ENCODE measurements at places on chromosomes 5 and 9.

- DNase-seq: peak; percentile 24
Measured at GRCh38 chr5:153678617-153679329, 188.3 kb downstream of the GRIA1 start.

DNA sequence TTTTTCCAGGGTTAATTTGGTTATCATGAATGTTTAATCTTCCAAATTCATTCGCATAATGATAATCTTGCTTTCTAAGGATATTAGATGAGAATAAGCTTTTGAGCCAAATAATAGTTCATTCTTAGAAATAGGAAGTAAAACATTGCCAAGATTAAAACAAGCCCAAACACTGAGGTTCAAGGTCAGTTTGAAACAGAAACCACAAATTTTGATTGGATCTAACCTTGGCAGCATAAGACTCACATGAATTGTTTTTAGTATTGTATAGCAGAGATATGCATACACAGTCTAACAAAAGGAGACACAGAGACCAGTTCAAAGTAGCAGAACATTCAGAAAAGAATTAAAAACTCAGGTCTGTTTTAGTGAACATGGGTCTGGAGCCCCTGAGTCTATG lies 43.4 kb upstream of the VCAN start:
- no peak for DNase-seq

GRCh38 chr5:41648996-41649395 lies 138.6 kb upstream of the PLCXD3 start:
- DNase-seq: no peak

DNA sequence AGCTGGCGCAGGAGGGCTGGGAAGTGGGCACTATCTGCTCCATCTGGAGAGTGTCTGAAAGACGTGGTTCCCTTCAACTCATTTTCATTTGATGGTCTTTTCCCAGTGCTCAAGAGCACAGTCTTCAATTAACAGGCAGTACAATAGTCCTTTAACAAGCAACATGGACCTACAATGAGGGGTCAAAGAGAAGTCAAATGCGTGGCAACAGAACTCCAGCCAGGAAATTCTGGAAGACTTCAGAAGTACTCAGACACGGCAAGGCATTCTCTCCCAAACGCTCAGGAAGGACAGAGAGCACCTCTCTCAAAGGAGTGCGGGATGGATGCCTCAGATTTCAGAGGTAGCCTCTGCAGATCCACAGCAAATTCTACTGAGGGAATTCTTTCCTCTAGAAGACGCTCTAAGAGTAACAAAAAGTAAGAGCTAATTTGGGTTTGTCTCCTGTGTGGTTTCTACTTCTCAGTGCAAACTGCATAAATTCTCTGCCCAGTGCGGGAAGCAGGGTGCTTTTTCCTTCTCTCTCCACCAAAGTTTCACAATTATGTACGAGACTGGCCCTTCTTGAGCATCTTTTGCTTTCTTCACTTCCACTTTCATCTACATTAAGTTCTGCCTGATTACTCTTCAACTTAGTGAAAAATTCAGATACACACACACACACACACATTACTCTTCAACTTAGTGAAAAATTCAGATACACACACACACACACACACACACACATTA lies 56.4 kb downstream of the LHFPL2 start:
- DNase-seq: no peak

DNA sequence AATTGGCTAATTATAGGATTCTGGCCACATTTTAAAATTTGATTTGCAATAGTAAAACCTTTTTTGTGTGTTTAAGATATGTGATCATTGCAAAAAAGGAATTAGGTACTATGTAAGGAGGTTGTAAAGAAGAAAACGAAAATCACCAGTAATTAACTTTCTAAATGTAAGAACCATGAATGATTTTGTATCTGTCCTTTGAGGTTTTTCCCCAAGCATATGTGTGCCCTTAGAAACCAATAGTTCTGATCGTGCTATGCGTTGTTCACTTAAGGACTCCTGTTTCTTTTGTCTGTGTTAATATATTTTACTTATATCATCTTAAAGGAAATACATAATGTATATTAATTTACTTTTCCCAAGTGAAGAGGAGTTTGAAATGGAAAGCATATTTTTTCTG lies 410.2 kb downstream of the PSAT1 start:
- no peak for DNase-seq

GRCh38 chr9:87609002-87609401 lies 111.3 kb downstream of the DAPK1 start:
- no peak for DNase-seq

DNA sequence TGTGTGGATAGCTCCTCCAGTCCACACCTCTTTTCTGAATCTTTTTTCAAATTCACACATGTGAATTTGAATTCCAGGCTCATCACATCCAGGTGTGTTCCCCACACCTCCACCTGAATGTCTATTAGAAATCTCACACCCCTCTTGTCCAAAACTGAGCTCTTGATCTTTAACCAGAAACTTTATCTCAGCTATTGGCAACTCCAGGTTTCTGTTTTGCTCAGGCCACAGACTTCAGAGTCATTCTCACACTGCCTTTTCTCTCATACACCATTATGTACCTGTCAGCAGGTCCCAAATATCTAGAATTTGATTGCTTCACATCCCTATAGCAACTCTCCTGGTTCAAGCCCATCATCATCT lies 11.6 kb downstream of the NIPSNAP3B start:
- DNase-seq: no peak

GRCh38 chr5:45094876-45095440 lies 286.2 kb downstream of the MRPS30 start:
- DNase-seq: no peak

GRCh38 chr9:77756449-77756848 lies 108.3 kb upstream of the GNA14 start:
- DNase-seq: no peak

DNA sequence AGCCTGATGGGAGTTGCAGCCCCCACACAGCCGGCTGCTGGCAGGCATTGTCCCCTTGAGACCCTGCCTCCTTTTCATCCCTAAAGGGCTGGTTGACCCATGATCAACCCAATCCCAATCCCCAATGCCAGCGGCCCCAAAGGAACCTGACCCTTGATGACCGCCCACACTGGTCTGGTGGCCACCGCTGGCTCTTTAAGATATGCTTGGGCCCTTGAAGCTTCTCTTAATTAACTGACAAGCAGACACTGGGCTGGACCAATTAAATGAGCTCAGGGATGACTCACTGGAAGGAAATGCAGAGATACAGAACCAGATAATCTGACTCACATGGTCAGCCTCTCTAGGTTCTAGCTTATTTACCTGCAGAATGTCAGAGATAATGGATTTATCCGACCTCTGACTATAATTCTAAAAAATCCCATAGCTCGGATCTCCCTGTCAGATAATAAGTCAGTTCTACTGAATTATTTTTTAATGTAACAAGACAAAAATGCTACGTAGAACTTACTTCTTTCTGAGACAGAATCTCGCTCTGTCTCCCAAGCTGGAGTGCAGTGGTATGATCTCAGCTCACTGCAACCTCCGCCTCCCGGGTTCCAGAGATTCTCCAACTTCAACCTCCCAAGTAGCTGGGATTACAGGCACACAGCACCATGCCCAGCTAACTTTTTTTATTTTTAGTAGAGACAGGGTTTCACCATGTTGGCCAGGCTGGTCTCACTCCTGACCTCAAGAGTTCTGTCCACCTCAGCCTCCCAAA lies 11.1 kb upstream of the MLANA start:
- peak; percentile 36 for DNase-seq

GRCh38 chr9:129752900-129753729 lies at the start of gene PTGES:
PTGES (minus strand) TSS chr9:129753042; CDS start chr9:129753012, 30 bp downstream.
- no peak for DNase-seq

DNA sequence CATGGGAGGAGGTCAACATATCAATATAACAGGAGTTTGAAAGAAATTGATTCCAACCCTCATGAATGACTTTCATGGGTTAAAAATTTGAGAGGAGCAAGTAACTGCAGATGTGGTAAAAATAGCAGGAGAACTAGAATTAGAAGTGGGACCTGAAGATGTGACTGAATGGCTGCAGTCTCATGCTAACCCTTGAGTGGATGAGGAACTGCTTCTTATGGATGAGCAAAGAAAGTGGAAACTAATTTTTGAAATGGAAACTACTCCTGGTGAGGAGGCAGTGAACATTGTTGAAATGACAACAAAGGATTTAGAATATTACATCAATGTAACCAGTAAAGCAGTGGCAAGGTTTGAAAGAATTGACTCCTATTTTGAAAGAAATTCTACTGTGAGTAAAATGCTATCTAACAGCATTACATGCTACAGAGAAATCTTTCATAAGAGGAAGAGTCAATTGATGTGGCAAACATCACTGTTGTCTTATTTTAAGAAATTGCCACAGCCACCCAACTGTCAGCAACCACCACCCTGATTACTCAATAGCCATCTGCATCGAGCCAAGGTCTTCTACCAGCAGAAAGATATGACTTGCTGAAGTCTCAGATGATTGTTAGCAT lies 1683.2 kb downstream of the MAT2B start:
- DNase-seq: no peak

DNA sequence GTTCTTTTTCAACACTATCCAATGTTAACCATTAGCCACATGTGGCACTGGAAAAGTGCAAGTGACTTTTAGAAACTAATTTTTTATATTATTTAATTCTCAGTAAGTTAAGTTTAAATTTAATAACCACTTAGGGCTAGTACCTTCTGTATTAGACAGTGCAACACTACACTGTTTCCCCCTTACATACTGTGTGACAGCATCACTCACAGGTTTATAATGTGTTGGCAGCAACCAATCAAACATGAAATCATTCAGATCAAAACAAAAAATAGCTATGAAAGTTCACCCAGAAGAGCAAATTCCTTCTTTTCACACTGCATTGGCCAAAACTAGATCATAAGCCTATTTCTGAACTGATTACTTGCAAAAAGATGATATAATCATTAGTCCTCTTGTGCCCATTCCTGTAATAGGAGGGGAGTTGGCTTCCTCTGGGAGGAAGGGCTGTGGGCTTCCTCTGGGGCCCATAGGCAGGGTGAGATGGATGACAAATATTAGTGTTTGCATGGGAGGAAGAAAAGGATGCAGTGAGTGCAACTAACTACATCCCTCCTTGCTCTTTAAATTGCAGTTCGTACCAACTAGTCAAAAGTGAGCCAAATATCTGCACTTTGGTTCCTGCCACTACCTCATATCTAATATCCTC lies 708.1 kb upstream of the RGMB start:
- no peak for DNase-seq

- no peak for DNase-seq
Measured at GRCh38 chr5:164951570-164951969, 1446.2 kb downstream of the MAT2B start.

DNA sequence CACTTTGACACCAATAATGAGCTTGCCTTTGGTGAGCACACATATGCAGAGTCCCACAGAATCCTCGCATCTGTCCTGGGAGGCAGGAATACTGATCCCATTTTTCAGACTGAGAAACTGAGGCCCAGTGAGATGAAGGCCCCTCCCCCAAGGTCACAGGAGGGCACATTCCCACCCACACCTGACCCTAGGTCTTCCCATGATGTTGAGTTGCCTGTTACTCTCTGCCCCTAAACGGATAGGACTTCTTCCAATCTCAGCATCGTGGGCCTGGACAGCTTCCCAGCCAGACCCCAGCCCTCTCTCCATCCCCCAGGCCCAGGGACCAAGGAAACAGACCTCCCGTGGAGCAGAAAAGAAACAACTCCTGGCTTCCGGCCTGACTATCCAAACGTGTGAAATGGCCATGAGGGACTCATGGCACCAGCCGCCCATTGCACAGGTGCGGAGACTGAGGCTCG lies 877 bp downstream of the SH3GLB2 start:
- DNase-seq: no peak

- DNase-seq: no peak
Measured at GRCh38 chr9:136225366-136225747, 20.3 kb downstream of the QSOX2 start.

- DNase-seq: no peak
Measured at GRCh38 chr9:120713257-120714087, 798 bp downstream of the MEGF9 start.

DNA sequence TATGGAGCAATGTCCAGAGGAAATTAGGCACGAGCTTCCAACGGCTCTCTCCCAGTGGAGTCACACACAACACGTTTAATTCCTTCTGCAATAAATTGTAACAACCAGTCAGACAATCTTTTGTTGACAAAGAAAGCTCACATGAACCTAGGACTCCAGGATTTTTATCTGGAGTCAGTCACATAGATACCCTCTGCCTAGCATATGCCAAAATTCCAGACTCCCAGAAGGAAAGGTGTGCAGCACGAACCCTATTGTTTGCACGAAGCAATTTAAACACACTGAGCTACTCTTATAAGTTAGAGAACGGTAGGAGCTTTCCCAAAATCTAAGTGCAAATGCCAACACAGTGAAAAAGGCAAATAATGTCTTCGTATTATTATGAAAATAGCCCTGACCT lies 67.1 kb downstream of the TEX10 start:
- no peak for DNase-seq

GRCh38 chr5:160543395-160543794 lies 121.7 kb downstream of the PTTG1 start:
- no peak for DNase-seq

DNA sequence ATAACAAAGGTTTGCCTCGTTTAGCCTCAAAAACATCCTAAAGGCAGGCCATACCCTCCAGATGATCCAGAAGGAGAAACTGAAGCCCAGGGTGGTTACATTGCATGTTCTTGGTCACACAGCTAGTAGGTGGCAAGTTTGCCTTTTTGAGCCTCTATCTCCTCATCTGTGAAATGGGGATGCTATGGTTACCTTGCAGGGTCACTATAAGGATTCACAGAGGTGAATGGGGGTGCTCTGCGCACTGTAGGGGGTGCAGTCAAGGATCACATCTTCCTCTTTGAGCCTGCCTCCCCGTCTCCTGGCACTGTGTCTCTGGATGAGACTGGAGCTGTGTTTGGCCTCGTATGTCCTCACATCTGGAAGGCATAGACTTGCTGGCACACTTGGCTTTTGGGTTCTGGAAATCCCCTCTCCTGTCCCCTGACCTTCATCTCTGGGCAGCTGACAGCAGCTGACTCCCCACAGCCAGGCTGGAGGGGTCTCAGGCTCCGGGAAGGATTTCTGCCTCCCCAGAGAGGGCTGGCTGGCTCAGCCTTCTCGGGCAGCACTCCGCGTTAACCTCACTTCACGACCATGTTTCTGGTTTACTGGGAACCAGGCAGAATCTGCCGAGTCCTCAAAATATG lies 167.7 kb downstream of the RGS3 start:
- no peak for DNase-seq

- DNase-seq: no peak
Measured at GRCh38 chr5:76252437-76252836, 150.6 kb upstream of the IQGAP2 start.

- DNase-seq: peak; percentile 65
Measured at GRCh38 chr5:116032094-116032517, at the start of gene ARL14EPL. ARL14EPL (plus strand) TSS chr5:116032472; CDS start chr5:116051466, 18,994 bp downstream.

DNA sequence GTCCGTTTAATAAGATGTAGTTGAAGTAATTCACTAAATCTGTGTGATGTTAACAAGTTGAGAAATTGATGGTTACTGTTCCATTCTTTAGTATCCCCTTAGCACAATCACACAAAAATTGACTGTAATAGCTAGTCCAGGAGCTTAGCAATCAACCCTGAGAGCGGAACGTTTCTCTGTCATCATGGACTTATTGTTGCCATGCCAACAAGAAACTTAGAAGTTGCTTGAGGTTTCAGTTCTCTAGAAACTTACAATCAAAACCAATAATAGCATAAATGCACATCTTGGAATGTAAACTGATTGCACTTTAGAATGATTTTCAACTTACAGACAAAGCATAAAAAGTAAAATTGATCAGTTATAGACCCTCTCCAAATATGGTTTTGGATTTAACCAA lies 125.4 kb upstream of the ANKH start:
- DNase-seq: no peak

GRCh38 chr9:114774524-114774923 lies 31.3 kb downstream of the TNFSF15 start:
- no peak for DNase-seq

GRCh38 chr9:83220730-83221129 lies 157.8 kb upstream of the RASEF start:
- peak; percentile 73 for DNase-seq
